ENCODE measurements at places on chromosomes 12 and 14.

DNA sequence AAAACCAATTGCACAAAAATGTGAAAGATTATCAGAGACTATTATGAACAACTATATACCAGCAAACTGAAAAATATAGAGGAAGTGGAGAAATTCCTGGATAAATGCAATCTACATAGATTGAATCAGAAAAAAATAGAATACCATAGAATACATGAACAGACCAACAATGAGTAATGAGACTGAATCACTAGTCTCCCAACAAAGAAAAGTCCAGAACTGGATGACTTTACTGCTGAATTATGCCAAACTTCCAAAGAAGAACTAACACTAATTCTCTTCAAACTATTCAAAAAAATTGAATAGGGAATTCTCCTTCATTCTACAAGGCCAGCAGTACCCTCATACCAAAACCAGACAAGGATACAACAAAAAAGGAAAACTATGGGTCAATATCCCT lies 60.6 kb downstream of the GUCY2C start:
- no peak for DNase-seq

DNA sequence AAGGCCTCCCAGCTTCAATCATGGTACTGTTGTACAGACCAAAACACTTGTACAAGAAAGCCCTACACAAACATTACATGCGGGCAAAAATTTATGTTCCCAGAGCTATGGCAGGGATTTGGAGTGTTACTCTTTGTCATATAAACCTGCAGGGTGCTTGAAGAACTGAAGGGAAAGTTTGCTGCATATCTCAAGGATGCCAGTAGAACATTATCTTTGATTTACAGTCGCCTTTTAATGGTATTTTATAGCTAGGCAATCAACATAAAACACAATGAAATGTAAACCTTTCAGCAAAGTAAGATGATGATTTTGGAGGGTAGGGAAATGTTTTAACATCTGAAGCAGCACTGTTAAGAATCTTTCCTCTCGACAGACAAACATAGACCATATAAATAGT lies 305.6 kb downstream of the KCNH5 start:
- DNase-seq = no peak

DNA sequence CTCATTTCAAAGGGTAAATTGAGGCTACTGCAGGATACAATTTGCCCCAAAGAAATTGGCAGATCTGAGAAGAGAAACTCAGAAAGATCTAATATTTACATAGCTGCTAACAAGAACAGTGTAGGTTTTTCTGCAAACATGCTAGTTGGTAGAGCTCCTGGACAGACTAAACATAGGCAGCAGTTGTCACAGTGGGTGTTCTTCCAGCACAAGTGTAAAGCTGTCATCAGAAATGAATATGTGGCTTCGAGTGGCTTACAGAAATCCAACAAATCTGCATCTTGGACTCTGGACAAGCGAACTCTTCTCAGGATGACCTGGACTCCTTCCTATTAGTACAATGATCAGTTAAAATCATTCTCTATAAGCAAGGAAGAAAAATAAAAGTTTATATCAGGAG lies 5.9 kb downstream of the CBX5 start:
- no peak for DNase-seq

DNA sequence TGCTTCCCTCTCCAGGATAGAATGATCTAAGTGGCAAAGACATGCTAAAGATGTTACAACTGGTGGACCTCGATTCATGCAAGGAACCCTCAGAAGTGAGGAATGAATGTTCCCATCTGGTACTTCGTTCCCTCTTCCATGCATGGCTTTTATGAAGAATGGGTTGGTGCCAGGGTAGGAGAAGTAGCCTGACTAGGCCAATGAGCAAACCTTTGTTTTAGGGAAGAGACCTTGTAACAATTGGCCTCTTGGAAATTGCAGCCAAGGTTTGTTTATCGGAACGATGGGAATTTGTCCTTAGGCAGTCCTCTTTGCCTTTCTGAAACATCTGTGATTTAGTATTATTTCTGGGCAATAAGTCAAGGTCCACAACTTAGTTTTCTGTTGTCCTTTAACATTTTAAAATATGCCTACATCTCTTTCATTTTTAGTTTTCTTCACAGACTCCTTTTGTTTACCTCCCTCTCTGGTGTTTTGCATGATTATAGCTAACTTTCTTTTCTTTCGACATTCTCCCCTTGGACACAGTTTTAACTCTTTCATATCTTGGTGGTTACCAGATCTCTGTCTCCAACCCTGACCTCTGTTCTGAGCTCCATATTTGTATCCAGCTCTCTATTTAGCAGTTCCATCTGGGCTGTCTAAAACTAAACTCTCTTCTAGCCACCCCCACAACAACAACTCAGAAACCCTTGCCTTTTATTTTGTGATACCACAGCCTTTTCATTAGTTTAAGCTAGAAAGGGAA lies 70.0 kb downstream of the DIP2B start:
- DNase-seq = no peak

DNA sequence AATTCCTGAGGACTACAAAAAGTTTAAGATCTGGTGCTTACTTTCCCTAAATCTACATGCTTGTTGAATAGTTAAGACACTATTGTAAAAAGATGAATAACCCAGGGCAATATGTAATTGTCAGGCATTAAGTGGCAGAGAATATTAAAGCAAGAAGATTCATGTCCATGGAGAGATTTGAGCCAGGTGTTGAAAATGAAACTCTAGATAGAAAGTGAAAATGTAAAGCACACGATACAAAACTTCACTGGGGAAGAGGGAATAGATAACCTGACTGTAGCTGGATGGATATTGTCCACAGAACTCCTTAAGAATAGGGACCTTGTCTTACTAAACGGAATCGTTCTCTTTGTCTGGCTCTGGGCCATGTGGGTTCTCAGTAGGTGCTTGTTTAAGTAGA lies 5.0 kb downstream of the CAND1 start:
- no peak for DNase-seq

GRCh38 chr12:130796985-130797686 lies 41.9 kb downstream of the STX2 start:
- DNase-seq = peak; percentile 6

- DNase-seq = no peak
These were observed 112.3 kb upstream of the NCOR2 start for GRCh38 chr12:124679533-124680371.

DNA sequence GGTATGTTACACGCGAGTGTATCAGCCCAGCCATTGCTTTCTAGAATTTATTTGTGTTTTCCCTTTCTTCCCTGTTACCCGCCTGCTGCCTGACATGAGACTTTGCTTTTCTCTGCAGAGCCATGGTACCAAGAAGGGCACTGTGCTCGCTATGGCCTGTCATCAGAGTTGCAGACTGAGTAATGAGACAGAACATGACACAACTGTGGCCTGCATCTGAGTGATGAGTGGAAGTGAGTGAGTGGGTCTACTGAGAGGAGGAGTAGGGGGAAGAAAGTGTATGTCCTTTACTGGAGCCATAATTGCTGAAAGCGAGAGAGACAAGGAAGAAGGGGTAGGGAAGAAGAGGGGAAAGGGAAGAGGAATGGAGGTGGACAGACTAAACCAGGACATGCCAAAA lies 2.9 kb downstream of the RILPL1 start:
- DNase-seq = no peak

- DNase-seq = peak; percentile 1
These were observed 216.7 kb downstream of the MED13L start for GRCh38 chr12:116060764-116061163.

- DNase-seq = no peak
These were observed 6.0 kb upstream of the MANSC4 start for GRCh38 chr12:27785882-27786570.

GRCh38 chr12:94525951-94526350 lies 66.3 kb upstream of the CEP83 start:
- DNase-seq = no peak

DNA sequence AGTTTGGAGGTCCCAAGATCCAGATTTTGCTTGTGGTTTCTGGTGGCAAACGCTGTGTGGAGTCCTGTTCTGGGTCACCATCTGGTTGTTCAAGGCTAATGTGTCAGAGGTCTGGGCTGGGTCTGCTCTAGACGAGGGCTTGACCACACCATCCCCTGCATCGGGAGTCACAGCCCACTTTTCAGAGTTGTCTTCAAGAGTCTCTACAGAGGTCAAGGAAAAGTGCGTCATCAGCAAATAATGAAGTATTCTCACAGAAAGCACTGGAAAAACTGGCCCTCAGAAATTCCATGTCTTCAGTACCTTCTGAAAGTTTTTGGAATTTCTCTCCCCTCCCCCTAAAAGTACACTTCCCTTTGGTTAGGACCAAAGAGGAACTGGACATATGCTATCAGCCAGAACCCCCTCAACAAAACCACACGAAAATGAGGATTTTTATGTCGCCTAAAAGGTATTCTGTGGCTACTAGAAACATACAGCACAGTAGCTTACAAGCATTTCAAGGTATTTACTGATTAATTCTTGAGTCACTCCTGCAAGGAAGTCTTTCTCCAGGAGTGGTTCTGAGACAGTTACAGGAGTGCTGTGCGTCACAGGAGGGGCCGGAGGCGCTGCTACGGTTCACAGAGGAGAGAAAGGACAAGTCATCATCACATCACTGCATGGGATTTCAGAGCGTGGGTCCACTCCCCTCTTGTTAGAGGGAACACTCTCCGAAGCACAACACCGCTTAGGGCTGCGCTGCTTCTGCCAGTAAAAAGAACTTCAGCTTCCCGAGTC lies 35.4 kb downstream of the RAD52 start:
- no peak for DNase-seq

- no peak for DNase-seq
These were observed 28.7 kb downstream of the MSRB3 start for GRCh38 chr12:65307169-65307501.

GRCh38 chr12:99736760-99737269 lies 89.3 kb downstream of the GARIN6 start:
- no peak for DNase-seq

- DNase-seq = no peak
These were observed 11.7 kb downstream of the FAM181A start for GRCh38 chr14:93938751-93939303.

GRCh38 chr14:28375295-28375694 lies 391.3 kb upstream of the FOXG1 start:
- no peak for DNase-seq

DNA sequence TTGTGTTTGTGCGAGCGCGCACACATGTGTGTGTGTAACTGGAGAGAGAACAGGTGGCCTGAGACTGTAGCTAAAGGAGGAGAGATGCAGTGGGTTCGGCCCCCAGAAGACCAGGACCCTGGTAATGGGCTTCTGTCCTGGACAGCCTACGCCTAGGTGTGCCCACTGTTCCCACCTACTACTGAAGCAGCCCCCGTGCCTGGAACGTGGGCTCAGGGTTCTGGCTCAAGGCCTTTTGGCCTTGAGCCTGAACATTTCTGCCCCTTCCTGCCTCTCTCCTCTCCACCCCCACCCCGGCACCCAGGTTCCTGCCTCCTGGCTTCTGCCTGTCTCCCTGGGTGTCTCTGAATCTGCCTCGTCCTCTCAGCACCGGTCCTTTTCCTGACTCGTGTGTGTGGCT lies 1.5 kb upstream of the NXPH4 start:
- no peak for DNase-seq

DNA sequence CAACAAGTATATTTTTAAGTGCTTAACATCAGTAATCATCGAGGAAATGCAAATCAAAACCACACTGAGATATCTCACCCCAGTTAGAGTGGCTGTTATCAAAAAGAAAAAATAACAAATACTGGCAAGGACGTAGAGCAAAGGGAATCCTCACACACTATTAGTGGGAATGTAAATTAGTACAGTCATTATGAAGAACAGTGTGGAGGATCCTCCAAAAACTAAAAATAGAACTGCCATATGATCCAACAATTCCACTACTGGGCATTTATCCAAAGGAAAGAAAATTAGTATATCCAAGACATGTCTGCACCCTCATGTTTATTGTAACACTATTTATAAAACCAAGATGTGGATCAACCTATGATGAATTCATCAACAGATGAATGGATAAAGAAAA lies 149.0 kb upstream of the PWP1 start:
- DNase-seq = no peak

DNA sequence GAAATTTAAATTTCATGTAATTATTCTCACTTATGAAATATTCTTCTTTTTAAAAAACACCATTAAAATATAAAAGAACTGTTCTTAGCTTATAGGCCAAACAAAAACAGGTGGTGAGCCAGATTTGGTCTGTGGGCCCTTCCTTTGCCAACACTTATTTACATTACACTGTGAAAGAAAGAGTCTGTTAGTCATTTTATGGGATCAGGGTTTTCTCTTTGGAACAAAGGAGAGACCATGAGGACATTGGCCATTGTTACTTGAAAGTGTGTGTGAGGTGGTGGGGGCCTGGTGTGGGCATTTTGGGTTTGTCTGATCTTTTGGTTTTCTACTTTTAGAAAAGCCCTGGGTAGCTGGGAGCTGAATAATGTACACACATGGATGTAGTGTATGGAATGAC lies 62.7 kb downstream of the TTC6 start:
- no peak for DNase-seq

DNA sequence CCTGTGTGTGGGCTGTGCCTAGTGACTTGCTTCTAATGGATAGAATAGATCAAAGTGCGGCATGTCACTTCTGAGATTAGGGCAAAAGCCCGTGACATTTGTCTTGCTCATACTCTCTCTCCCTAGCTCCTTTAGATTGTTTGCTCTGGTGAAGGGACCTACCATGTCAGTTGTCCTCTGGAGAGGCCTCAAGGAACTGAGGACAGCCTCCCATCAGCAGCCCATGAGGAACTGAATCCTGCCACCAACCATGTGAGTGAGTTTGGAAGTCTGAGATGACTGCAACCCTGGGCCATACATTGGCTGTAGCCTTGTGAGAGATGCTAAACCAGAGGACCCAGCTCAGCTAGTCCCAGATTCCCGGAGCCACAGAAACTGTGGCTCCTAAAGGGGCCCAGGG lies 101.6 kb upstream of the ESRRB start:
- no peak for DNase-seq

DNA sequence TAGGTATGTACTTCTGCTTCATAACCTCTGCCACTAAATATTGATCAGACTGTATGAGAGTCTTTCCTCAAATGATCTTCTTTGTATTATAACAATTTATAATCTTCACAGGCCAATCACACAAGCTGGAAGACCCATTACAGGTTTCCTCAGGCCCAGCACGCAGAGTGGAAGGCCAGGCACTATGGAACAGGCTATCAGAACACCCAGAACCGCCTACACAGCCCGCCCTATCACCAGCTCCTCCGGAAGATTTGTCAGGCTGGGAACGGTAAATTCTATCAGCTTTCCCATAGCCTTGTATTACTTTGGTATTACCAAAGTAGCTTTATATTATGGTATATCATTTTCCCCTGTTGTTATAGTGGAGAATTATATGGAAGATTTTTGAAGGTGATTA lies 16.5 kb downstream of the TTC8 start:
- DNase-seq = no peak

DNA sequence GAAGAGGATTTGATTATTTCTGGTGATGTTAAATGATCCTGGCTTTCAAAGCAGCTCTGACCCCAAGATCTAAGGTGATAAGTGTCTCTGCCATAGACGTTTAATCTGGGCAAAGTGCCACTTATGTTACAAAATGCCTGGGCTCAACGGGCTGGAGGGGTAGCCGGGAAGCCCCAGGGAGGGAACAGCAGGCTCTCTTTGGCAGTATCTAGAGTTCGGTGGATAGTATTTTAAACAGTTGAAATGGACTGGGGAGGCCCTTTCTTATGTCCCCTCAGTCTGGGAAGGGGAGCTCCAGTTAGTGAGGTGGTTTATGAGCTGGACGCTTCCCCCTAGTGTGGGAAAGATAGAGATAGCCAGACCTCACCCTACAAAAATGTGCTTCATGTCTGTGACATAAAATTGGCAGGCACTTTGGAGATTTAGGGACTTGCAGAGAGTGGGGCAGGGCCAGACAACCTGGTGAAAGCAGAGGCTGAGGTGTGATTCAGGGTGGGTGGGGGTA lies 5.5 kb upstream of the HOXC11 start:
- DNase-seq = no peak

GRCh38 chr12:79645235-79645630 lies 45.5 kb downstream of the PAWR start:
- no peak for DNase-seq

GRCh38 chr12:128914908-128915563 lies 61.8 kb downstream of the GLT1D1 start:
- no peak for DNase-seq

All from activated CD4-positive, alpha-beta T cell treated with anti-CD3 and anti-CD28 coated beads for 4 hours (primary cell).